ENCODE measurements at places on chromosomes 12 and 14.
A peak's percentile ranks its signal among the peaks of the same experiment; 100 is the strongest.

GRCh38 chr12:44000309-44000952 is 164.6 kb downstream of the TMEM117 start:
- DNase-seq, result no peak

- DNase-seq, result no peak
These were observed 28.6 kb upstream of the KLRB1 start for GRCh38 chr12:9636150-9636850.

DNA sequence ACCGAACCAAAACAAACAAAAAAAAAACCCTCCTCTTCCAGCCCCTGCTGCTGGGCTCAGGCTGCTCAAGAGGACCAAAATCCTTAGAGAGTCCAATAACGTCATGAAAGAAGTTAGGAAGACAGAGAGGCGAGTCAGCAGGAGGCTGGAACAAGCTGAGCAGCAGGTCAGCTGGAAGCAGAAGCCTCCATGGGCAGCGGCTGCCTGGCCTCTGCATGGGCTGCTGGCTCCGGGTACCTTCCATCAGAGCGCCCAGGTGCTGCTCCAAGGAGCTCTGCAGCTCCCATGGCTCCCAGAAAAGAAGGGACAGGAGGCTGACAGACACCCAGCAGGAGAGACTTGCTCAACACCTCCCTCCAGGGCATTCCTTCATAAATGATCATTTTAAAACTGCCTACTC is 3.2 kb upstream of the KRT2 start:
- DNase-seq, result no peak

- no peak for DNase-seq
These were observed 17.6 kb upstream of the FAM222A start for GRCh38 chr12:109695961-109696461.

DNA sequence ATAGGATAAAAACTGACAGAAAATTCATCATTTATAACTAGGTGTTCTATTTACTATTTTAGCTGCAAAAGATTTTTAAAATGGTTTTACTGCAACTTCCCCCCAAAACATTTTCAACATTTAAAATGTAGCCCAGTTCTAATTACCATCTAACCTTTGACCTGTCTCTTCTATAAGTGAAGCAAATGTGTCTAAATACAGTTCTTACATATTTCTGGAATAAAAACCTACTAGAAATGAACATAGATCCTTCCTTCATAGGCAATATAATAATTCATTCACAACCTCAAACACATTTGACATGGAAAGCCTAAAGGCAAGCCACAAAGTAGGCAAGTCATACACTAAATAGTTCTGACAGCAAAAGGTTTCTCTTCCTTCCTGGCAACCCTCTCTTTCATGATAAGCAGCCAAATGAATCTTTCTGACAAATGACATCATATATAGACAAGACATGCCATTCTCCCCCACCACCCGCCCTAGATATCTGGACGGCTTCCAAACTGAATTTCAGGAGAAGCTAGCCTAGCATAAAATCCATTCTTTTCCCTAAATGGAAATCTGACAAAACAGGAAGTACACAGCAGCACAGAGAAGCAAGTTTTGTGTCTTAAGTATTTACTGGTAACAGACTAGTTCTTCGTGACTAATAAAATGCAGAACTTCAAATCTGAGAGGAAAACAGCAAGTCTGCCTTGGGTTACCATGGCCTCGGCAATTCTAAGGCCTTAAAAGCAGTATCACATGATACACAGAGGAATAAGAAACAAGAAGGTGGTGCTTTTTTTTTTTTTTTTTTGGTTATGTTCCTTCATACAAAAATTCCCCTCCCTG is 17.2 kb upstream of the ARID4A start:
- peak; percentile 38 for DNase-seq

GRCh38 chr14:91911474-91912032 is 35.9 kb downstream of the FBLN5 start:
- peak; percentile 74 for DNase-seq
